ENCODE measurements at places on chromosomes 1 and 21. TPM values are rescaled to one million over a fixed set of nuclear protein-coding genes. Genes with fewer than 3 reads are reported as not detected.

PKNOX1 gene
- 22.9 TPM for total RNA-seq

NOS1AP gene
- total RNA-seq: 0.07 TPM

MPZ gene
- 1.9 TPM for total RNA-seq

PLPPR4 gene
- not detected for total RNA-seq

DENND1B gene
- 12.0 TPM for total RNA-seq

TRIM58 gene
- 0.09 TPM for total RNA-seq

TFF2 gene
- total RNA-seq: not detected

AIRE gene
- total RNA-seq: not detected

ITPKB gene
- total RNA-seq: 37.7 TPM

NPL gene
- 12.3 TPM for total RNA-seq

LAMC2 gene
- total RNA-seq: not detected

ELF3 gene
- 0.11 TPM for total RNA-seq

FCRL3 gene
- total RNA-seq: 10.5 TPM

FCRL4 gene
- total RNA-seq: not detected

- H3K36me3 ChIP-seq: no peaks in the 10 kb centered on the region
- no peaks in the 10 kb centered on the region for H3K27me3 ChIP-seq
- H3K4me1 ChIP-seq: no peaks in the 10 kb centered on the region
- no peak overlapping the region for H3K27ac ChIP-seq
- no peak overlapping the region for H3K4me3 ChIP-seq
- no peak for DNase-seq
These were observed 194.8 kb downstream of the ATG4C start for GRCh38 chr1:62978741-62979140.

- H3K27me3 ChIP-seq: no peaks in the 10 kb centered on the region
- H3K27ac ChIP-seq: no peak overlapping the region
- H3K36me3 ChIP-seq: no peaks in the 10 kb centered on the region
- peak; percentile 52 for DNase-seq
- H3K4me1 ChIP-seq: peaks cover 4% of the 10 kb centered on the region
- no peak overlapping the region for H3K4me3 ChIP-seq
These were observed 115.6 kb downstream of the PGBD5 start for GRCh38 chr1:230310381-230311163.

DNA sequence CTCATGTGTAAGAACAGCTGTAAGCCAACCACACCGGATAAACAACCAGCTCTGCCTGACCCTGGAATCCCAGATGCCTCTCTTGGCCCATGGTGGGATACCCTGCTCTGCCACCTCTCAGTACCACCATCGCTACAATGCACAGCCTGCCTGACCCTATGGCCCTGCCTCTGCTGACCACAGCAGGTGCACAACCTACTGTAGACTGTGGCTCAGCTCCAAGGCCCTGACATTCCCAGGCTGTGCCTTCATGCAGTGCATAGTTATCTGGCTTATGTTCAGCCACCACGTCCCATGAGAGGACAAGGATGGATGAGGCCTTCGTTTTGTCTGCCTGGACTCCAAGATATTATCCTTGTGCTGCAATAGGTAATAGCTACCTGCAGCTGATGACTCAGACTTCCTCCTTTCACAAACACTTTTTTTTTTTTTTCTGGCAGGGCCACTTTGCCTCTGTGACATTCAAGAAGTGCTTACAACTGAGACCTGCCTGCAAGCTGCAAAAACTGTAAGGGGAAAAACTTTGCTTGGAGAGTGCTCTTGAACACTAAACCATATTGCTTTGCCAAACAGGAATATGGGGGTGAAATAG lies 177.7 kb downstream of the URB2 start:
- H3K36me3 ChIP-seq: no peaks in the 10 kb centered on the region
- no peaks in the 10 kb centered on the region for H3K27me3 ChIP-seq
- no peak overlapping the region for H3K27ac ChIP-seq
- no peak for DNase-seq
- H3K4me1 ChIP-seq: no peaks in the 10 kb centered on the region
- no peak overlapping the region for H3K4me3 ChIP-seq

GRCh38 chr21:36928960-36929359 lies 37.5 kb downstream of the HLCS start:
- H3K27ac ChIP-seq: no peak overlapping the region
- no peak overlapping the region for H3K4me3 ChIP-seq
- H3K27me3 ChIP-seq: no peaks in the 10 kb centered on the region
- H3K36me3 ChIP-seq: peaks cover 6% of the 10 kb centered on the region
- H3K4me1 ChIP-seq: no peaks in the 10 kb centered on the region

DNA sequence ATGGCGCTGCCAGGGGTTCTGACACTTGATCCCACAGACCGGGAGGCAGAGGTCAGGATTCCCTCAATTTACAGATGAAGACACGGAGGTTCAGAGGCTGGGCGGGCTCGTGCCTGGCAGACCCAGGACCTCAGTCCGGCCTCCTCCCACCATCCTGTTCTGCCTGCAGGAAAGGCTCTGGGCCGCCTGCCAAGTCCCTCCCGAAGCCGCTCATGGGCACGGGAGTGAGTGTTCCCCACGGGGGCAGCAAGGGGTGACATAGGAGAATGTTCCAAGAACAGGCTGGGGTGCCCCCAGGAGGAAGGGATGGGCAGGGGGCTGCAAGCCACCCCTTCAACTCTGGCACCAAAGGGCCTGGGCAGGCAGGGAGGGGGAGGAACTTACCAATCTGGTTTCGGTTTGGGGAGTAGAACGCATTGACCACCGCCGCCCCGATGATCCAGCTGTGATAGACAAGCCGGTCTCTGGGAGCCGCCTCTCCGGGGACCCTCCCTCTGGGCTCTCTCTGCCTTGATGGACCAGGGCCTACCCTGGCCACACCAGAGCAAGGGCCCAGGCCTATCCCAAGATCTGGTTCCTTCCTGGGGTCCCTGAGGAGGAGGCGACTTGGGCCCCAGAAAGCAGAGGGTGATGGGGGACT lies 7.5 kb downstream of the PRXL2B start:
- H3K27me3 ChIP-seq: no peaks in the 10 kb centered on the region
- H3K36me3 ChIP-seq: no peaks in the 10 kb centered on the region
- no peaks in the 10 kb centered on the region for H3K4me1 ChIP-seq
- no peak for DNase-seq
- no peak overlapping the region for H3K4me3 ChIP-seq

GRCh38 chr1:180646547-180646946 lies 14.7 kb downstream of the XPR1 start:
- no peak for DNase-seq
- H3K4me3 ChIP-seq: no peak overlapping the region
- H3K36me3 ChIP-seq: no peaks in the 10 kb centered on the region
- no peaks in the 10 kb centered on the region for H3K27me3 ChIP-seq
- no peaks in the 10 kb centered on the region for H3K4me1 ChIP-seq

GRCh38 chr1:107272321-107272720 lies 131.5 kb downstream of the NTNG1 start:
- DNase-seq: no peak
- H3K4me1 ChIP-seq: no peaks in the 10 kb centered on the region
- H3K27me3 ChIP-seq: no peaks in the 10 kb centered on the region
- H3K4me3 ChIP-seq: no peak overlapping the region

DNA sequence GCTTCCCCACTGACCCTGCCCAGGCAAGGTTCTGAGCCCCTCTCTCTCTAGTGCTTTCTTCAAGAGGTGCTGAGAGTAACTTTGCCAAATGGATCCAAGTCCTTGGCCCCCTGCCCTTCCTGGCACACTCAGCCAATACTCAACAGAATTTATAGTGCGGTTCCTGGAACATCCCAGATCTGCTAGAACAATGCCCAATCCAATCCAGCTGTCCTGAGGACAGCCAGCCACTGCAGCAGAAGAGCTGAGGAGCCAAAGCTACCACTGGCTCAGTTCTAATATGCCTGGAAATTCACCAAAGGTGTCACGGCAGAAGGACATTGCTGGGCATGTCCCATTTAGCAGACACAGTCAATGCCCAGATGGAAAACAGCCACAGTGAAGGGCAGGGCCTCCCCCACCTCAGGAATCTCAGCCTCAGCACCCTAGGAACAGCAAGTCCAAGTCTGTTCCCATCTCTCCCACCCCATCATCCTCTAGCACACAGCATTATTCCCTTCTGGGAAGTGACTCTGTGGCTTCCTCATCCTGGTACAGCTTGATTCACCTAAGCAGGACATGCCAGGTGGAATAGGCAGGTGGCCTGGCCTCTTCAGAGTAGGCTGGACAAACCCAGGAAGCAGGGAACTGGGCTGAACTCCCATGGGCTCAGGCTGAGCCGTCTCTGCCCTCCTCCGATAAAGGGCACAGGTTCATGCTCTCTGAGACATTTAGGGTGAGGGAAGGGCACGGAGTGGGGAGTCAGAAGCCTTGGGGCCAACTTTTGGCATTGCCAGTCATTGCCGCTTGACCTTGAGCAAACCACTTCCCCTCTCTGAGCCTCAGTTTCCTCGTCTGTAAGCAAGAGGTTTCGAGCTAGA lies 24.6 kb downstream of the PMVK start:
- no peaks in the 10 kb centered on the region for H3K4me1 ChIP-seq
- H3K27ac ChIP-seq: no peak overlapping the region
- no peaks in the 10 kb centered on the region for H3K36me3 ChIP-seq
- no peak overlapping the region for H3K4me3 ChIP-seq
- no peaks in the 10 kb centered on the region for H3K27me3 ChIP-seq

GRCh38 chr1:116404699-116405098 lies 31.7 kb downstream of the ATP1A1 start:
- H3K27ac ChIP-seq: no peak overlapping the region
- peaks cover 14% of the 10 kb centered on the region for H3K4me1 ChIP-seq
- H3K4me3 ChIP-seq: no peak overlapping the region

- no peak for DNase-seq
- H3K36me3 ChIP-seq: no peaks in the 10 kb centered on the region
- no peak overlapping the region for H3K4me3 ChIP-seq
- no peaks in the 10 kb centered on the region for H3K27me3 ChIP-seq
These were observed 3.9 kb upstream of the HAO2 start for GRCh38 chr1:119364640-119365039.

GRCh38 chr1:150256198-150256553 lies 1.4 kb upstream of the CA14 start:
- no peaks in the 10 kb centered on the region for H3K36me3 ChIP-seq
- H3K27me3 ChIP-seq: peaks cover 16% of the 10 kb centered on the region
- peaks cover 12% of the 10 kb centered on the region for H3K4me1 ChIP-seq
- H3K27ac ChIP-seq: no peak overlapping the region
- no peak overlapping the region for H3K4me3 ChIP-seq

GRCh38 chr1:76547916-76548315 lies 319.4 kb upstream of the ST6GALNAC5 start:
- H3K27ac ChIP-seq: no peak overlapping the region
- H3K4me3 ChIP-seq: no peak overlapping the region
- H3K36me3 ChIP-seq: no peaks in the 10 kb centered on the region
- DNase-seq: no peak
- H3K4me1 ChIP-seq: no peaks in the 10 kb centered on the region

GRCh38 chr1:66283622-66284041 lies 250.3 kb upstream of the SGIP1 start:
- no peak for DNase-seq
- peaks cover 61% of the 10 kb centered on the region for H3K4me1 ChIP-seq
- no peaks in the 10 kb centered on the region for H3K36me3 ChIP-seq
- no peaks in the 10 kb centered on the region for H3K27me3 ChIP-seq

GRCh38 chr1:12057382-12057781 lies 5.7 kb upstream of the TNFRSF8 start:
- no peaks in the 10 kb centered on the region for H3K36me3 ChIP-seq
- no peak overlapping the region for H3K27ac ChIP-seq
- no peak overlapping the region for H3K4me3 ChIP-seq
- peaks cover 1% of the 10 kb centered on the region for H3K4me1 ChIP-seq

DNA sequence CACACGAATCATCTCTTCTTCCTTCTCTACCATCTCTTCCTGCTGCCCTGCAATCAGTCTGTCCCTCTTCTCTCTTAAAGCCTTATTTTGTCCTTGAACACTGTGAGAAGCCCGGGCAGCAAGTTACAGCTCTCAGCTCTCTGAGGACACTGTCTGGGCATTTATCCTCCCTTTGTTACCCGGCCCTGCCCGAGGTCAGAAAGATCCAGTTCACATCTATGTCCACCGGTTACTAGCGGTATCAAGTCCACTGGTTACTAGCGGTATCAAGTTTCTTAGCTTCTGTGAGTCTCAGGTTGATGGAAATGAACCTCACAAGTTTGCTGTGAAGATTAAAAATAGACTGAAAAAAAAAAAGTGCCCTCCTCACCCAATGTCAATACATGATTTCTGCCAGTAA lies 18.8 kb downstream of the IFNLR1 start:
- no peaks in the 10 kb centered on the region for H3K27me3 ChIP-seq
- H3K36me3 ChIP-seq: peaks cover 5% of the 10 kb centered on the region
- no peak for DNase-seq
- no peak overlapping the region for H3K27ac ChIP-seq

DNA sequence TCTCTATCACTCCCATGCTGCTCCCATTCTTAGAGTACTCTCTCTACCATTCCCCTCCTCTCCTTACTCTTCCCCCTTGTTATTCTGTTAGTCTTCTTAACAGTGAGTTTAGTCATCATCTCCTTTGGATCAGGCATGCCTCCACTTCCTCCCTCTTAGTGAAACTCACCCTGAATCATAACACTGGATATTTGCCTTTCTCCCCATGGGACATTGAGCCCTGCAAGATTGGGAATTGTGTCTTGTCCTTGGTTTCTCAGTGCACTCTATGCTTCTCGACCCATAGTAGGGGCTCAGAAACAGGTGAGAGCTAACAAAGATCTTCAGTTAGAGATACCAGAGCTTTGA lies 68.3 kb upstream of the GCLM start:
- no peak overlapping the region for H3K27ac ChIP-seq
- no peaks in the 10 kb centered on the region for H3K27me3 ChIP-seq
- H3K4me1 ChIP-seq: no peaks in the 10 kb centered on the region
- no peak for DNase-seq
- H3K36me3 ChIP-seq: no peaks in the 10 kb centered on the region
- H3K4me3 ChIP-seq: no peak overlapping the region

DNA sequence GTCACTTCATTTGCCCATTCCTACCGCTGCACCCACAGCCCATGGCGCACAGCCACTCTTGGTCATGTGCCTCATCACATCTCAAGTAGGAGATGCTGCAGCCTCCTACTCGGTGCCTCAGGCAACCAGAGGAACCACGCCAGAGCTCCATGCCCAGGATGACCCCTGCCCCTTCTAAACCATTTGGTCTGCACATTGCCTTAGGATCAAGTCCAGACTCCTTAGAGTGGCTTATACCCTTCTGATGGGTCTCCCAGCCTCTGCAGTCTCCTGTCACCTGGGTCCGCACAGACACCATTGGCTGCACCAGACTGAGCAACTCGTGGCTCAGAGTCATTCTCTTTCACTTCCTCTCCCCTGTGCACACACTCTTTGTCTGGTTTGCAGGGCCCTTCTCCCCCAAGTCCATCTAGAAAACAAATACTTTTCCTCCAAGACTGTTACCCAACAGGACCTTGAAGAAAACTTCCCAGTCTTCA lies 2.2 kb upstream of the ADORA3 start:
- H3K36me3 ChIP-seq: no peaks in the 10 kb centered on the region
- H3K27me3 ChIP-seq: no peaks in the 10 kb centered on the region
- H3K4me3 ChIP-seq: no peak overlapping the region
- DNase-seq: no peak

- no peak overlapping the region for H3K4me3 ChIP-seq
- no peaks in the 10 kb centered on the region for H3K4me1 ChIP-seq
- DNase-seq: no peak
These were observed 130.9 kb downstream of the FOXD2 start for GRCh38 chr1:47568763-47569162.

- H3K36me3 ChIP-seq: no peaks in the 10 kb centered on the region
- no peaks in the 10 kb centered on the region for H3K4me1 ChIP-seq
- H3K27me3 ChIP-seq: peaks cover 3% of the 10 kb centered on the region
- DNase-seq: no peak
These were observed 19.4 kb downstream of the PDE4B start for GRCh38 chr1:65812065-65812464.

GRCh38 chr21:31266241-31266640 lies 77.8 kb downstream of the TIAM1 start:
- no peak overlapping the region for H3K27ac ChIP-seq
- H3K4me3 ChIP-seq: no peak overlapping the region
